ENCODE measurements at places on chromosomes 5 and 9.

DNA sequence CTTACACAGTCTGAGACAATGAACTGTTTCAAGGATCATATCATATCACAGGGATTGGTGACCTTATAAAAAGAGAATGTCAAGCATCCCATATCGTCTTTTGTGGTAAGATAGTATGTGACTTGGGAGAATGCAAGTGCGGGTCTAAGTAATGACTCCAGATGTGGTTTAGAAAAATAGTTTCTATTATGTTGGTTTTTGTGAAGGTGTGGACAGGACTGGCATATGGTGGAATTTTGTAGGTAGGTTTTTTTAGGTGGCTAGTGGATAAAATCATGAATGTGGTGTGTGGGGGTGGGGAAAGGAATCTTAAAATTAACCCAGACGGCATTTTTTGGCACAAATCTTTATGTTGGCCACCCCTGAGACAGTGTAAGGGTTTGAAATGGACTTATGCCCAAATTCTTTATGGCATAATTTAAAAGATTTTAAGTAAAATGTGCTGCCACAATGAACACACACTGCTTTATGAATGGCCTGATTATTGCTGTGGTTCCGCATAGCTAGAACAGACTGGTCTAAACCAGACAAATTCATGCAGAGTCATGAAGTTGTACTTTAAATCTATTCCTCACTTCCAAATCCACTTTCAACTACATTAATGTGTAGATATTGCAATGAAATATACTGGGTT, 204.8 kb upstream of the HAPLN1 start:
- DNase-seq, result no peak

DNA sequence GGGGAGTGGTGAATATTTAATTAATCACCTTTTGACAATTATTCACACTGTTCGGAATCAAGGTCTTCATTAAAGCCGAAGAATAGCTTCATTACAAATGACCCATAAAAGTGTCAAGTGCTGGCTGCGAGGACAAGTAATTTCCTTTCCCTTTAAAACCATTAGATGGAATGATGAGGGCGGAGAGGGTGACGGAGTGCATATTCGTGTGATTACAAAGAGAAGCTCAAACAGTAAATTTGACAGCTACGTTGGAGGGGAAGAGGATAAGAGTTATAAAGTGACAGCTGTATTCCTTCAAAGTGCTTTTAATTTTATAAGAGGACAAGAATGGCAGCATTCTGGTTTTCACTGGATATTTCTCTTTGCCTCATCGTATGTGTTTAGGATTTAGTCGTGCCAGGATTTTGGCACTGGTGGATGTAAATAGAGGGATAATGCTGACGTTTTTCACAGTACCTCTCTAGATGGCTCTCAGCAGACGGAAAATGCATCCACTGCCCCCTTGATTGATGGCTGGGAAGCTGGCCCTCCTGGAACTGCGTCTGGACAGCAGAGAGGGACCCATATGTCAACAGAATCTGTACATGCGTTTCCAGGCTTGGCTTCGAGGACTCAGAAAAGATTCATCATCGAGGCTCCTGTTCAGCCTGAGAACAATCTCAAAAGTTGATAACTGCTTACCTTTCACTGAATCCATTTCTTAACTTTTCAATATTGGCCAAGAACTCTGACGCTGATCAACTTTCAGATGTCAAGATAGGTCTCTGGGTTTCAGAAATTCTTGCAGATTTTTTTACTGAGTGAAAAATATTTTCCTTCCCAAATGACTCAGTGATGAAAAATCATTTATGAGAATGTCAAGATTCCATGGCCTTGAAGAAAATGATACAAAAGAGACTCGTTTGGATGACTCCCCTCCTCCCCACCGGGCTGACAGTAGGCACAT, 50.4 kb upstream of the IRX2 start:
- DNase-seq, result no peak

GRCh38 chr5:102222772-102223171, 73.3 kb downstream of the SLCO4C1 start:
- no peak for DNase-seq

GRCh38 chr9:131012023-131012334, 3.0 kb downstream of the LAMC3 start:
- DNase-seq, result no peak

- no peak for DNase-seq
These were observed 233.2 kb downstream of the NMUR2 start for GRCh38 chr5:152171888-152172287.

- DNase-seq, result no peak
These were observed 6.3 kb downstream of the SLC25A51 start for GRCh38 chr9:37897665-37898064.

DNA sequence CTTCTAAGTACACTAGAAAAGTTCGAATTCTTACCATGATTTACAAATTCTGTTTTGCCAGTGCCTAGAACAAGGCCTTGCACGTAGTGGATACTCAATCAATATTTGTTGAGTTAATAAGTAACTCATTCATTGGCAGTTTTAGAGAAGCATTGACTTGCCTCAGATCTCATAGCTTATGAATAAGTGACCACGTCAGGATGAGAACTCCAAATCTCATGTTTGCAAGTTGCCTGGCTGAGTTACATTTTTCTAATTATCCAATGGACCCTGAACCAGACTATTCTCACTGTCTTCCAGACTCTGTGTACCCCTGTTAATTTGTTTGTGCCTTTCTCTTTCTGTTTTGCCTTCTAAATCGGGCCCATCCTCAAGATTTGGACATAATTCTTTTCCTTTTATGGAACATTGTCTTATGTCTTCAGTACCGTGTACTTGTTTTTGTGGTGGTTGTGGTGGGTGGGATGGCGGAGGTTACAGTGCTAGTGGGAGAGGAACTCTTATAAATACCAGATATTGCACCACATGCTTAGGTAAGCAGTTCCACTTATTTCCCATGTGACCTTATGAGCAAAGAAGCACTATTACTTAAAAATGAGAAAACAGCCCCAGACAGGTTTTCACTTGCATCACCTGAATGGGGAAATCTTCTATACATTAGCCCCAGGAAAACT, 96.3 kb downstream of the UNC13B start:
- DNase-seq, result no peak

DNA sequence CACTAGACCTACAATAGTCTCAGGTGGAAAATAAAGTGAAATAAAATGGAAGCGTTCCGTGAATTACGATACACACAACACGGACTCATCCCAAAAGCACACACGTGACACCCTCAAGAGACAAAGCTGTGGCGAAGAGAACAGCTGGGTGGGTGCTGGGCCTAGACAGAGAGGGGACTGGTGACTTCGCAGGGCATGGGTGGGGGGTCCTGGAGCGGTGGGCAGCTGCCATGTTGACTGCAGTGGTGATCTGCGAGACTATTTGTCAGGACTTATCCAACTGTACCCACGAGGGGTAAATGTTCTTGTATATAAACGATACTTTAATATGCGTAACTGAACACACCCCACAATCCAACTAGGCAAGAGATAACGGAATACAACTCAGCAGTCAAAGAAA, 52.0 kb downstream of the GOLM1 start:
- DNase-seq, result no peak

- DNase-seq, result no peak
These were observed 64.9 kb downstream of the PTTG1 start for GRCh38 chr5:160486573-160486972.

DNA sequence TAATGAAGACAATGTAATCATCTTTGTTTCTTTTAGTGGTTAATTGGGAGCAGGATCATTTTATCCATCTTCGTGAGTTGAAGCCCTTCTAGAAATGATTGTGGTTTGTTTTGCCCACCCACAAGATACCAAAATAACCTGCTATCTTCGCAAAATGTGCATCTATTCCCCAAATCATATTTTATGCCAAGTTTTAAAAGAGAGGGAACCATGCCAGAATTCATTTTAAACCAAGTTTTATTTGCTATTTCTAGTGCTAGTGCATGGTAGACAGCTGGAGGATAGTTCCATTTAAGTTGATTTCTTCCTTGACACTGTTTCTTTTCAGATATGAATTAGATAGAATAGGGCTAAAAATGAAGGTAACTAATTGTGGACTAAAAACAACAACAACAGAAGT, 104.2 kb downstream of the RAB3C start:
- no peak for DNase-seq

GRCh38 chr5:89283728-89284493, 400.9 kb upstream of the MEF2C start:
- no peak for DNase-seq

- DNase-seq, result no peak
These were observed 12.4 kb upstream of the AKNA start for GRCh38 chr9:114400219-114400618.
